Astrocyte of the hippocampus (primary cell): ENCODE measurements at places on chromosomes 12 and 14.
A peak's percentile ranks its signal among the peaks of the same experiment; 100 is the strongest.

GRCh38 chr14:62759796-62760195 is 285.5 kb downstream of the KCNH5 start:
- DNase-seq, result no peak

GRCh38 chr12:60394665-60395064 is 798.8 kb downstream of the SLC16A7 start:
- peak; percentile 13 for DNase-seq

- peak; percentile 51 for DNase-seq
Observed at GRCh38 chr12:32290411-32290810, 108.9 kb upstream of the FGD4 start.

- DNase-seq, result no peak
Observed at GRCh38 chr14:94356379-94357056, 31.9 kb downstream of the SERPINA1 start.

DNA sequence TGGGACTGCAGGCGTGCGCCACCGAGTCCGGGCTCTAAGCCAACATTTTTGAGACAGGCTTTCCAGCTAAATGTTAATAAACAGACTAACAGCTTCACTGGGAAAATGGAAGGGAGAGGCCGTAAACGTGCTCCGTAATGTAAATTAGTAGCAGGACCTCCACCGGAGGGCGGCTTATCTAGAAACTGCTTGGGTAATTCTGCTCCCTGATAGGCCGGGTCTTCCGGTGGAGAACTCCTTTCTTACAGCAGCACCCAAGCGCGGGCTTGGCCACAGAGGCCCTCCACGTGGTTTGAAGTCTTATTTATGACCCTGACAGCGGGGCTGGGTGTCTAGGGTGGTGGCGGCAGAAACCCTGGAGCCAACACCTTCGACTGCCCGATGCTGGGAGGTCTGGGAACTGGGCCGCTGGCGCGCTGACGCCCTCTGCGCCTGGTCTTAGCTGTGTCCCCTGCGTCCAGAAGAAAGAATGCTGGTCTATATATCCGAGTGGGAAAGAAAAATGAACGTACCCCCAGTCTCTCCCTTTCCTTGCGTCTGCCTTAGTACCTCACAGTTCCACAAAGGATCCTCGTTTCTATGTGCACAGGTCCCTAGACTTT is 1.7 kb downstream of the DPPA3 start:
- DNase-seq, result no peak

DNA sequence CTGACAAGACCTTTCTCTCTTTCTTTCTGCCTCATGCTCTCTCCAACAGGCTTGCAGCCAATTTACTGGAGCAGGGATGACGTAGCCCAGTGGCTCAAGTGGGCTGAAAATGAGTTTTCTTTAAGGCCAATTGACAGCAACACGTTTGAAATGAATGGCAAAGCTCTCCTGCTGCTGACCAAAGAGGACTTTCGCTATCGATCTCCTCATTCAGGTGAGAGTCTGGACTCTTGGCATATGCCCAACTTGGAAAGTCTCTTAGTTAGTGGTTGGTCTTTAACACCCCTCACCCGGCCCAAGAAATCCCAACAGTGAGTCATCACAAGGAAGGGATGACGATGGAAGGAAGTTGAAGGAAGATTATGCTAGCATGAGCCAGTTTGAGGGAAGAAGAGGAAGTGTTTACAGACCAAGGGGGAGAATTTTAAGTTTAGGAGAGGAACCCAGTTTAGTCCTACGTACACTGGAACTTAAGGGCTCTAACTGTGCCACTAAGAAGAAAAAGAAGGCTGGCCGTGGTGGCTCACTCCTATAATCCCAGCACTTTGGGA is 189.7 kb downstream of the ETV6 start:
- peak; percentile 86 for DNase-seq

DNA sequence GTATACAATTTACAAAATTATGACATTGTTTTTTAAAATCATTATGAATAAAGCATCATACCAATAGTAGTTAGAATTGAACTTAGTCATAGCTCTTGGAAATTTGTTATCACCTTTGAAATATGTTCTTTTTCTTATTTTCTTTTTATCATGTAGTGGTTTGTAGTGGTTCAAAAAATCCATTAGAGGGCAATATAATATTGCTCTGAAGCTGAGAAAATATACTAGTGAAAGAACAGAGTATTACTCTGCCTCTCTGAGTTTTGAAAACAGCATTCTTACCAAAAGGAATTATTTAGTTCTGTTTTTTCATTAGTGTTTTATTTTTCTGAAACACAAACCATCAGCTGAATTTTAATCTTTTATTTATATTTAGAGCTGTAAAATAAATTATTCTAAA is 76.2 kb downstream of the PDZRN4 start:
- no peak for DNase-seq

- no peak for DNase-seq
Observed at GRCh38 chr12:69354556-69355187, 4.9 kb upstream of the YEATS4 start.

GRCh38 chr14:19800282-19801117 is 3.1 kb upstream of the OR4N2 start:
- DNase-seq, result no peak

GRCh38 chr12:80381121-80381520 is 62.9 kb upstream of the PTPRQ start:
- DNase-seq, result no peak
